ENCODE measurements at places on chromosomes 7 and 10.

- peak; percentile 67 for DNase-seq
Observed at GRCh38 chr7:74343281-74344131, 54.3 kb downstream of the CLIP2 start.

DNA sequence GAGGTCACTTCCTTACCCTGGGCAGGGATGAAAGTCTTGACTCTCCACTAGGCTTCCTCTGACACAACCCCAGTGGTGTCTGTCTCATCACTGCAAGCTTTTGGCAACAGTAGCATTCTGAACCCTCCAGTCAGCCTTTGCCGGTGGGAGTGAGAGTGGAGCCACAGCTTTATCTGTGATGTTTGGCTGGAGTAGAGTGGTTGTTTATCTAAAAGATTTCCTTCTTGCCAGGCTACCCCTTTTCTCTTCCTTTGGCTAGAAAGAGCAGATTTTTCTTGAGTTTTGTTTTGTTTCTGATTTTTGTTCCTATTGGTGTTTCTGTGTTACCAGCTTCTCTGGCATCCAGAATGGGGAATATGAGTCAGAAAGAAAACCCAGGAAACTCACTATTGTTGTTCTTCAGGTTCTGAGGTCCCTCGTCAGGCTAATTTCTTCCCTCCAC is 98.9 kb upstream of the KIF5B start:
- DNase-seq, result peak; percentile 25

DNA sequence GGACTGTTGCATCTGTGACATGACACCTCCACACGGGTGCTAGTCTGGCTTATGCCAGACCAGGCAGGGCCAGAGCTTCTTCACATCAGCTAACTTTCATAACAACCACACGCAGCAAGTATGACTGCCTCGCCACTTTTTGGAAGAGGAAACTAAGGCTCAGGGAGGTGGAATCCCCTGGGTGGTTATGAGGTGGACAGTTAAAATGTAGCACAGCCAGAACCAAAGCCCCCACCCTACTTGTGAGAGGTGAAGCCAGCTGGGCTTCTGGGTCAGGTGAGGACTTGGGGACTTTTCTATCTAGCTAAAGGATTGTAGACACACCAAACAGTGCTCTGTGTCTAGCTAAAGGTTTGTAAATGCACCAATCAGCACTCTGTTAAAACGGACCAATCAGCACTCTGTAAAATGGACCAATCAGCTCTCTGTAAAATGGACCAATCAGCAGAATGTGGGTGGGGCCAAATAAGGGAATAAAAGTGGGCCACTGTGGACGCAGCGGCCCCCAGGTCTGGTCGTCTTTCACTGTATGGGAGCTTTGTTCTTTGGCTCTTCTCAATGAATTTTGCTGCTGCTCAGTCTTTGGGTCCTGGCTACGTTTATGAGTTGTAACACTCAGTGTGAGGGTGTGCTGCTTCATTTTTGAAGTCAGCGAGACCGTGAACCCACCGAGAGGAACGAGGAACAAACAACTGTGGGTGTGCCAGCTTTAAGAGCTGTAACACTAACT is 171.0 kb downstream of the PTPN20 start:
- DNase-seq, result no peak

- DNase-seq, result peak; percentile 96
Observed at GRCh38 chr7:5694221-5694754, 87.2 kb downstream of the RNF216 start.

GRCh38 chr7:10075866-10076265 is 897.8 kb upstream of the PHF14 start:
- no peak for DNase-seq

Data from AG10803 (cell line).